ENCODE measurements at places on chromosomes 16 and 17.
A peak's percentile ranks its signal among the peaks of the same experiment; 100 is the strongest.

DNA sequence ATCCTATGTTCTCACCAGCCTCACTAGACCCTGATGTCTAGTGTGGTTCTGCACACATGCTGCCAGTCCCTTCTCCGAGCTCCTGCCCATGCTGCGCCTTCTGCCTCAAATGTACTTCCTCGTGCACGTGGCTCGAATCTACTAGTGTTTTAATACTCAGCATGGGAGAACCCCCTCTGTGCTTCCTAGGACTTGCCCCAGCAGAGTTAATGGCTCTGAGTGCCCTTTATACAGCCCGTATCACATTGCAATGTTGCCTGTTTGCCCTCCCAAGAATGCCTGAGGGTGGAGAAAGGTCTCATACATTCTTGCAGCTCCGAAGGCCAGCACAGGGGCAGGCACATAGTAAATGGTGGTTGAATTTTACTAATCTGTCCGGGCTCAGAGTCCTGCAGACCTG lies 190.8 kb upstream of the NLRP1 start:
- no peak for DNase-seq

DNA sequence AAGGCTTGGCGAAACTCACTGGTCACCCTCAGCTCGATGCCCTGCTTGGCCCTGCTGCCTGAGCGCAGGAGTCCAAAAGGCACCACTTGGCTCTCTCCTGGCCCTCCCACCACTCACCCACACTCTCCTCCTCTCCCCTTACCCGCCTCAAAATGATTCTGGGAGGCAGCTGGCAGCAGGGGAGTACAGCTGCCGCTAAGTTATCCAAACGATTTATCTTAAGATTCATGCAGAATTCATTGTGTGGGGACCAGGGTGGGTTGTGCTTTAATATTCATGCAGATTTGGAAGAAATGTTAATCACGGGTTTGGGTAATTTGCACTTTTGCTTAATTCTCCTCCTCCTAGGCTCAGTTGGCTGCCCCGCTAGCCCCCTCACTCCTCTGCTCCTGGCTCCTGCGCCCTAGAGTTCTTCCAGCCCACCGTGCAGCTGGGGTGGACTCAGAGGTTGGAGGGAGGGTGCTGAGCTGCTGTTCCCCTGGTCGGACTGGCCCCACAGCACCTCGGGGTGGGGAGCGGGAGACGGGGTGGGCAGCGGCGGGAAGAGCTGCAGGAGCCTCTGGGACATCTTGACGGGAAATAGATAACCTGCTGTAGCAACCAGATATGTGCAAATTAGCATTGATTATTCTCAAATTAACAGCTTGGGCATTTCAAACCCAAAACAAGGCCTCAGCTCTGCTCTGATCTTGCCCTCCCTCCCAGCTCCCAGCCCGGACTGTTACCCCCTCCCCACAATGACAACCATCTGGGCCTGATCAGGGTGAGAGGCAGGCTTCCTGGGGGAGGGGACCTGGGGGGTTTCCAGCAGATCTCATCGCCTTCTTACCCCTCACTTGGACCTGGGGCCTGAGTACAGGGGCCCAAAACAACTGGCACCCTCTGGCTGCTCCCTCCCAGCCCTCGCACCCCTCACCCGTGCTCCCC lies 122.6 kb upstream of the RPL38 start:
- peak; percentile 92 for DNase-seq

DNA sequence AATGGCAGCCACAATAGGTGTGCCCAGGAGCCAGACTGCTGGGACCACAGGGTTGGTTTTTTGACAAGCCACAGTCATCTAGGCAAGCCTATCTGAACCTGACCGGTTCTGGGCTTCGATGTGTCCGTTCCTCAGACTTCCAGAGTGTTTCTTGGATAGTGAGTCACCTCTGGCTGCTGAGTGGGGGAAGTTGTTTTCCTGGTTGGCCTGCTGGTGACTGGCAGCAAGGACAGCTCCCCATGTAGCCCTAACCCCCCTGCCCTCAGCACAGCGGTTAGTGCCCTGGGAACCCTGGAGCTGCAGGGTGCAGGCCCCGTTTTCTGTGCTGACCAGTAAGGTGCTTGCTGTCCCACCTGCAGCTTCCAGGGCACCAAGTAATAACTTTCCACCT lies 65.5 kb downstream of the PLD6 start:
- DNase-seq = no peak

DNA sequence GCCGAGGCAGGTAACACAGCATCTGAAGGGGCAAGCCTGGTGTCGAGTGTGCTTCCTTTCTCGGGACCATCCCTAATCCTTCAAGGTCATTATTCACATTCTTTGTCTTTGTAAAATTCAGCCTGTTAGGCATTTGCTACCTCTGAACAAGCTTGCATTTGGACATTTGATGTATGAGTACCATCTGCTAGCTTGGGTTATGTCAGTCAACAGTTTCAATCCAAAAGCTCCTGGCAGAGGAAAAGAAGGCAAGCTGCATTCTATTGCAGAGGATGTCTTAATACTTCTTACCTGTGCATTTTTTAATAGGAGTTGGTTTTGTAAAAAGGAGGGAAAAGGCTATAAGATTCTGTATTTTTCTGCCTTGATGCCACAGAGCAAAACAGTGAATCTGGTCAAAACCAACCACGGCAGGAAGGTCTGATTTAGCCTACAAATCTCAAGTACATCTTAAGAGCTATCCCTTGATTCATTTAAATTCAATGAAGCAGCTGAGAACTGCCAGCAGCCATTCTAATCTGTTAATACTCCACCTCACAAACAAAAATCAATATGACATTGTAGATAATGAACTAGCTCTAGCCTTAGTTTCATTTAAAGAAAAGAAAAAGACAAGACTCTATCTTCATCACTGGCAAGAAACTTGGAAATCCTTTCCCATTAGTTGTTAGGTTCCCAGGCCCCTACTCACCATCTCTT lies 39.0 kb downstream of the TEX2 start:
- peak; percentile 70 for DNase-seq

GRCh38 chr17:16304830-16305229 lies 48.4 kb downstream of the CENPV start:
- no peak for DNase-seq

Measured in DMS 273 treated with DMSO at 0.1 percent for 48 hours (cell line).